Aorta (tissue), 5 donors: ENCODE measurements at places on chromosomes 11 and 22.

DNA sequence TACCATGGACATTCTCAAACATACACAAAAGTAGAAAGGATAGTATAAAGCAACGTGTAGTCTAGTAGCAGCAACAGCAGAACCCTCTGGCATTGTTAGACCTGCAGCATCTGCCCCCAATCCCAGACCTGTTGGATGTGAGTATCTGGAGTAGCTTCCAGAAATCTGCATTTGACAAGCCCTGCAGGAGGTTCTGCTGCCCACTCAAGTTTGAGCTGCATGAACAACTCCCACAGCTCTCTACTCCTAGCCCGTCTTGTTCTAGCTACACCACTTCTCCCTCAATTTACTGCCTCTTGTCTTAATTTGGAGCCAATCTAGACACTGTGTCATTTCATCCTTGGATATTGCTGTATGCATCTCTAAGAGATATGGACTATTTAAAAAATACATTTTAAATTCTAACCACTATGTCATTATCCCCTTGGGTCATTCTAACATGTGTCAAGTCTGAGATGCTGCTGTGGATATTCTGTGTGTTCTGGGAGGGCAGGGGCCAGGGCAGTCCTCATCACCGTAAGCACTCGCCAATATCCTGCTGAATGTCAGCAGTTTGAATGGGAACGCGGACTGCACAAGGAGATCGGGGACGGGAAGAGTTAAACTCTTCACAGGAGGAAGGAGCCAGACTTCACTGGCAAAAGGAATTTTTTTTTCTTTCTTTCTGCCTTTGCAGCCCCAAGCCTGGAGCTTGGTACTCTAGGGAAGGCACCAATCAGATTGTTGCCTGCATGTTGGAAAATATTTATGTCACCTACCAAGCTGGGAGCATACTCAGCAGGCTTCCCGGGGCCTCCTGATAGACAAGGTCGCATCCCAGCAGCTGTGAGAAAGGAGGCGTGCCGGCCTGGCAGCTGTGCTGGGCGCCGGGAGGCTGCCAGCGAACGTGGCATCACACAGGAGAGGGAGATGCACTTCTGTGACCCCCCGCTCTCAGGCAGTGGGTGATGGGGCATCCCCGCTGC lies 429.0 kb downstream of the MIAT start:
- no peak overlapping the region for H3K27ac ChIP-seq
- no peaks in the 10 kb centered on the region for H3K27me3 ChIP-seq
- no peak for DNase-seq
- H3K4me1 ChIP-seq, result no peaks in the 10 kb centered on the region

GRCh38 chr11:3123761-3124733 lies 41.1 kb downstream of the OSBPL5 start:
- no peak overlapping the region for H3K4me3 ChIP-seq
- peak; percentile 92 for DNase-seq
- H3K27ac ChIP-seq, result peak overlapping the region; percentile 6
- no peaks in the 10 kb centered on the region for H3K36me3 ChIP-seq

DNA sequence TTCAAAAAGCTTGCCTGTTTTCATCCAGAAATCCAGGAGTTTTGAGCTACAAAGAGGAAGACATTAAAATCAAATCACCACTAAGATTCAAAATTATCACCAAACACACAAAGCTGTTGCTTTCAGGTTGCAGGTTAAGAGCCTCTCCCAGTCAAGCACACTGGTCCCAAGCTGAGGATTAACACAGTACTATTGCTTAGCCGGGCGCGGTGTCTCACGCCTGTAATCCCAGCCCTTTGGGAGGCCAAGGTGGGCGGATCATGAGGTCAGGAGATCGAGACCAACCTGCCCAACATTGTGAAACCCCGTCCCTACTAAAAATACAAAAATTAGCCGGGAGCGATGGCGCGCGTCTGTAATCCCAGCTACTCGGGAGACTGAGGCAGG lies 1165.1 kb downstream of the LRRC4C start:
- no peak overlapping the region for H3K4me3 ChIP-seq
- no peak for DNase-seq
- H3K4me1 ChIP-seq, result no peaks in the 10 kb centered on the region
- no peaks in the 10 kb centered on the region for H3K27me3 ChIP-seq
- H3K27ac ChIP-seq, result no peak overlapping the region
- H3K36me3 ChIP-seq, result no peaks in the 10 kb centered on the region

DNA sequence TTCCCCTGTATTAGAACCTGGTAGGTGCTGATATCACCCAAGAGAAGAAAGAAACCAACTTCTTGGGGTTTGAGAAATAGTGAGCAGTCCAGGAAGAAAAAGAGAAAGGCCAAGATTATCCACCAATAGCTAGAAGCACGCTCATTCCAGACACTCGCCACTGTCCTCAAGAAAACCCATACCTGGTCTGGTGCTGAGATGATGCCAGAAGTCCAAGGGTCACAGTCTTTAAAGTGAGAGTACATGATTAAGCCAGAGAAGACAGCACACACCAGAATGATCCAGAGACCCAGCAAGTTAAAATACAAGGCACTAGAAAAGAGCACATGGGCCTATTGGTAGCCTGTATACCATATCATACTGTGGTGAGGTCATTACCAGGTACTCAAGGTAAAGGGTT lies 23.6 kb downstream of the SLC5A12 start:
- DNase-seq, result no peak
- H3K4me3 ChIP-seq, result no peak overlapping the region
- no peaks in the 10 kb centered on the region for H3K36me3 ChIP-seq
- H3K27ac ChIP-seq, result no peak overlapping the region
- no peaks in the 10 kb centered on the region for H3K4me1 ChIP-seq
- H3K27me3 ChIP-seq, result no peaks in the 10 kb centered on the region

DNA sequence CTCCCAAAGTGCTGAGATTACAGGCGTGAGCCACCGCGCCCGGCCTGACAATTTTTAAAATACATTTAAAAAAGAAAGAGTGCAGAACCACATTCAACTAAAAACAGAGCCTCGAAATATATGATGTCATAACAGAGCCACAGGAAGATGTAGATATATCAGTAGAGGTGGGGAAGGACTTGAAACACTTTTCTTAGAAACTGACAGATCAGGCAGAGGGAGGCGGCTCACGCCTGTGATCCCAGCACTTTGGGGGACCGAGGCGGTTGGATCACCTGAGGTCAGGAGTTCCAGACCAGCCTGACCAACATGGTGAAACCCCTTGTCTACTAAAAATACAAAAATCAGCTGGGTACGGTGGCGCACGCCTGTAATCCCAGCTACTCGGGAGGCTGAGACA lies 7.0 kb downstream of the MLC1 start:
- no peak overlapping the region for H3K27ac ChIP-seq
- no peak overlapping the region for H3K4me3 ChIP-seq
- H3K36me3 ChIP-seq, result no peaks in the 10 kb centered on the region
- H3K4me1 ChIP-seq, result no peaks in the 10 kb centered on the region
- peak; percentile 67 for DNase-seq

DNA sequence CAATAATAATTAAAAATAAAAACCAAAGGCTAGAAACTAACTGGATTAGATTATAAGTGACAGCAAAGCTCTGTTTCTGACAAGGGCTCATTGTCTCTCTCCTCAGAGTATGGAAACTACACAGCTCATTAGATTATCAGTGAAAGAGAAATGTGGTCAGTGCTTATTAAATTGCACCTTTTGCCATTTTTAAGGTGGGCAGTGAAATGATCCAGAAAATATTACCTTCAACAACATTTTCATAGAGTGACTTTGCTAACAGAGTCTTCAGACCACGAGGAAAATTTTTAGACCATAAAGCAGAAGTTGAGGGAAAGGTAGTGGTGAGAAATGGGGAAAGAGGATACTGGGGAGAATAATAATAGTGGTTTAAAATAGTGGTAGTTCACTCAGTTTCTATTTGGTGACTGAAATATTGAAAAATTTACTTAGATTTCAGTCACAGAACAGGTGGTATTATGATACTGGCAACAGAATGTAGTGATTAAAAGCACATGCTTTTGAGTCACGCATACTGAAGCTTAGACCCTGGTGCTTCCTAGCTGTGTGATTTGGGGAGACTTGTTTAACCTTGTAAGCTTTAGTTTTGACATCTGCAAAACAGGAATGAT lies 684.0 kb upstream of the CCDC90B start:
- H3K4me3 ChIP-seq, result no peak overlapping the region
- DNase-seq, result no peak
- H3K27me3 ChIP-seq, result no peaks in the 10 kb centered on the region
- H3K36me3 ChIP-seq, result no peaks in the 10 kb centered on the region
- no peaks in the 10 kb centered on the region for H3K4me1 ChIP-seq

- no peak overlapping the region for H3K4me3 ChIP-seq
- no peak overlapping the region for H3K27ac ChIP-seq
- no peaks in the 10 kb centered on the region for H3K36me3 ChIP-seq
- no peaks in the 10 kb centered on the region for H3K27me3 ChIP-seq
- DNase-seq, result no peak
- peaks cover under 1% of the 10 kb centered on the region for H3K4me1 ChIP-seq
These were observed 266.0 kb upstream of the NARS2 start for GRCh38 chr11:78840623-78841022.

- H3K4me1 ChIP-seq, result no peaks in the 10 kb centered on the region
- H3K27ac ChIP-seq, result no peak overlapping the region
- DNase-seq, result no peak
- no peaks in the 10 kb centered on the region for H3K27me3 ChIP-seq
These were observed 5.4 kb downstream of the GNG3 start for GRCh38 chr11:62712861-62713260.

GRCh38 chr22:48083502-48083901 lies 1321.1 kb downstream of the TBC1D22A start:
- DNase-seq, result no peak
- no peaks in the 10 kb centered on the region for H3K27me3 ChIP-seq
- H3K36me3 ChIP-seq, result no peaks in the 10 kb centered on the region
- H3K4me1 ChIP-seq, result no peaks in the 10 kb centered on the region
- no peak overlapping the region for H3K27ac ChIP-seq

- DNase-seq, result no peak
- H3K36me3 ChIP-seq, result no peaks in the 10 kb centered on the region
- peak overlapping the region; percentile 72 for H3K4me3 ChIP-seq
- peak overlapping the region; percentile 30 for H3K27ac ChIP-seq
These were observed 862 bp downstream of the GGA1 start for GRCh38 chr22:37609240-37610152.

DNA sequence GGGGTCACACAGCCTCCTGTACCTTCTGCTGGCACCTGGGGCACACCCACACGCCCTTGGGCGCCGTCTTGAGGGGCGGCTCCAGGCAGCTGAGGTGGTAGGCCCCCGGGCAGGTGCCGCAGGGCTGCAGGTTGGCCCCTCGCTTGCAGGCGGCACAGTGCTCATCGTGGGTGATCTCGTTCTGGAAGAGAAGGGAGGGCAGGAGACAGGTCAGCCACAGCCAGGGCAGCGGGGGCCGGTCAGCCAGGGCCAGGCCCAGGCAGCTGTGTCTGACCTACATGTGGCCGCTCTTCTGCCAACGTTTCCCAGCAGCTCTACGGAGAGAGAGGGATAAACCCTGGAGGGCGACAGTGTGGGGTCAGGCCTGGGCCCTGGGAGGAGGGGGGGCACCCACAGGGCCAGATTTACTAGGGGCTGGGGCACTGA lies 121.9 kb downstream of the PHF21B start:
- H3K4me3 ChIP-seq, result no peak overlapping the region
- no peak overlapping the region for H3K27ac ChIP-seq
- DNase-seq, result no peak
- H3K36me3 ChIP-seq, result no peaks in the 10 kb centered on the region
- H3K4me1 ChIP-seq, result no peaks in the 10 kb centered on the region
- H3K27me3 ChIP-seq, result no peaks in the 10 kb centered on the region

- no peaks in the 10 kb centered on the region for H3K4me1 ChIP-seq
- H3K27ac ChIP-seq, result peak overlapping the region; percentile 4
- DNase-seq, result no peak
These were observed 24.6 kb downstream of the IGHMBP2 start for GRCh38 chr11:68928136-68928880.

GRCh38 chr11:128888034-128888985 lies 2.8 kb upstream of the KCNJ5 start:
- no peak for DNase-seq
- no peaks in the 10 kb centered on the region for H3K4me1 ChIP-seq
- no peak overlapping the region for H3K4me3 ChIP-seq
- no peaks in the 10 kb centered on the region for H3K27me3 ChIP-seq
- H3K36me3 ChIP-seq, result no peaks in the 10 kb centered on the region

DNA sequence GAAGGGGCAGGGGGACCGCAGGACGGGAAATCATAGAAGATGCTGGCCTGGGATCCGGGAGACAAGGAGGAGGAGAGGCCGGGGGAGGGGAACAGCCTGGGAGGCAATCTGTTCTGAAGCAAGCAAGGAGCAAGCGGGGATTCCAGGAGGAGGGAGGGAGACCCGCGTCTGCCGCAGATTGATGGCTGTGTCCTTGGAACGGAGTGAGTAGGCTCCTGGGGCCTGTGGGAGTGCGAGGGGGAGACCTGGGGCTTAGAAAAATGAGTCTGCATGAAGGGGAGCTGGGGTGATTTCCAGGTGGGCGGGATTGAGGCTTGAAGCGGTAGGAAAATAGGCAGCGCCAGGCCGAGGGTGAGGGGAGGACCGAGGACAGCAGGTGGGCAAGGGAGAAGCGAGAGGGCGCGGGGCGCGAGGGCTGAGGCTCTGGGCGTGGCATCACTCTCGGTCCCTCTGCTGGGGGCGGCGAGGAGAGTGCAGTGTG lies 1.6 kb upstream of the LRRC55 start:
- no peak overlapping the region for H3K27ac ChIP-seq
- no peak for DNase-seq
- no peak overlapping the region for H3K4me3 ChIP-seq
- H3K27me3 ChIP-seq, result no peaks in the 10 kb centered on the region
- no peaks in the 10 kb centered on the region for H3K36me3 ChIP-seq

GRCh38 chr11:29480981-29481380 lies 535.8 kb downstream of the KCNA4 start:
- H3K4me1 ChIP-seq, result no peaks in the 10 kb centered on the region
- H3K36me3 ChIP-seq, result no peaks in the 10 kb centered on the region
- no peak overlapping the region for H3K27ac ChIP-seq
- H3K27me3 ChIP-seq, result no peaks in the 10 kb centered on the region
- H3K4me3 ChIP-seq, result no peak overlapping the region

DNA sequence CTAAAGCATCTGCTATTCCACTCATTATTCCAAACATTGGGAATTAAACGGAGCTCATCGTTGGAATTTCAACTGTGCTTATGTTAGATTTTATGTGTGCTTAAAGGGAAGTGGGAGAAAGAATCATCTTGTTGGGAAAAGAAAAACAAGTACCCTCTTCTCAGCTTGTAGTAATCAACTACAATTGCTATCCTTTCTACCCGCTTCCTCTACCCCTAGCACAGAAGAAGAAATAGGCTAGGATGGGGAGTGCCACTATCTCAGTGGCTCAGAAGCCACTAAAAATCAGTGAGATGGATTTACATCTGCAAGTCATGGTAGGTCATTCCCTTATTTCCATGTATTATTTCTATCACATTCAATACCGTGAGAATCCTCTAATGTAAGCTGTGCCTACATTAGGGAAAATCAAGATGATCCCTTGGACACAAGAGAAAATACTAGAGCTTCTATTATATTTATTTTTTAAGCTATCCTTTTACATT lies 97.9 kb upstream of the CD44 start:
- H3K27ac ChIP-seq, result no peak overlapping the region
- no peak for DNase-seq
- H3K4me1 ChIP-seq, result peaks cover 2% of the 10 kb centered on the region
- H3K4me3 ChIP-seq, result no peak overlapping the region

GRCh38 chr11:86034710-86035109 lies 34.2 kb downstream of the PICALM start:
- no peaks in the 10 kb centered on the region for H3K36me3 ChIP-seq
- no peak for DNase-seq
- H3K4me3 ChIP-seq, result no peak overlapping the region
- H3K27ac ChIP-seq, result no peak overlapping the region
